ENCODE measurements at places on chromosomes 7 and 10. TPM values are rescaled to one million over a fixed set of nuclear protein-coding genes. Genes with fewer than 3 reads are reported as not detected.

OGDHL gene
- total RNA-seq, result 0.23 TPM

DNA sequence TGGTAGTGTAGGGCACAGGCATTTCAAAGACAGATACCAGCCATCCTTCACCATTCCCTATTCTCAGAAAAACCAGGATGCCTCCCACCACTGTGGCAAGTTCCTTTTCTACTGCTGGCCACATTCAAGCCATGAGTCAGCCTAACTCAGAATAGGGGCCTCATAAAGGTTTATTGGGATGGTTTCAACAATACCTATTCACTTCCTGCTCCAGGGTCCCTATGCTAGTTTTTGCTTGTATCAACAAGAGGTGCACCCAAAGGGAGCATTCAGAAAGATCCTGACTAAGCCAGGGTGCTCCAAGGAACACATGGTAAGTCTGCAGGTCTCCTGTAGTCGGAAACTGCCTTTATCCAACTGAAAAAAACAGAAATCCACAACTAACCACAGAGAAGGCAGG is 76.9 kb upstream of the EGR2 start:
- no peak for DNase-seq

DNA sequence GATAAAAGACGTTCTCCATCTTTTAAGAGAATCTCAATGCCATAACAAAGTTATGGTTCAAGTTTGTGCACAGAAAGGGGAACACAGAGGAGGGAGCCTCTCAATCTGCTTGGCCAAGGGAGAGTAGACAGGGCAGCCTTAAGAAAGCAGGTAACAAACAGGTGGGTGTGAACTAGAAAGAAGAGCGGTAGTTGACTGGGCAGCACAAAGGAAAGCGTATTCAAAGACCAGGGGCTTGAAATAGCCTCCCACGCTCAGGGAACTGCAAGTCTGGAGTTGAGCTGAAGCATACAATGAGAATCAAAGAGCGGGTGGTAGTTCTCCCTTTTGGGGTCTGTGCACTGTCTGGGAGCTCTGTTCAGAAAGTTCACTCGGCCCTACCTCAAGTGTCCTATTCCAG is 18.9 kb upstream of the MACC1 start:
- DNase-seq, result no peak

- peak; percentile 67 for DNase-seq
Measured at GRCh38 chr10:73956476-73957359, 41.2 kb upstream of the VCL start.

DNA sequence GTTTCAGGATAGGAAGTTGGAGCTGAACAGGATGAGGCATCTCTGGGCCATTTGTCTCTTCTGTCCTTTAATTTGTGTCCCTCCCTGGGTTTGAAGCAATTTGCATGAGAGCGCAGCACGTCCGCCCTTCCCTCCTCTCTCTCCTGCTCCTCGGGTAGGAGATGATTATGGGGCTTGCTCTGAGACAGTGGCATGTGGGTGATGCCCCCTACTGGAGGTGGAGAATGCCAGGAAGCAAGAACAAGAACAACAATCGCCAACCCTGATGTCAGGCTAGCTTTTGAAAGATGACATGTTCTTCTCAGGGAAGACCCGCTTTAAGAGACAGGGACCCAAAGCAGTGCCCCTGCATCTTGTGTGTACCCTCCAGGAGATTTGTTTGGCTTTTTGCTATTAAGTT is 63.9 kb upstream of the LOXL4 start:
- peak; percentile 65 for DNase-seq

PLXDC2 gene
- not detected for total RNA-seq

DNA sequence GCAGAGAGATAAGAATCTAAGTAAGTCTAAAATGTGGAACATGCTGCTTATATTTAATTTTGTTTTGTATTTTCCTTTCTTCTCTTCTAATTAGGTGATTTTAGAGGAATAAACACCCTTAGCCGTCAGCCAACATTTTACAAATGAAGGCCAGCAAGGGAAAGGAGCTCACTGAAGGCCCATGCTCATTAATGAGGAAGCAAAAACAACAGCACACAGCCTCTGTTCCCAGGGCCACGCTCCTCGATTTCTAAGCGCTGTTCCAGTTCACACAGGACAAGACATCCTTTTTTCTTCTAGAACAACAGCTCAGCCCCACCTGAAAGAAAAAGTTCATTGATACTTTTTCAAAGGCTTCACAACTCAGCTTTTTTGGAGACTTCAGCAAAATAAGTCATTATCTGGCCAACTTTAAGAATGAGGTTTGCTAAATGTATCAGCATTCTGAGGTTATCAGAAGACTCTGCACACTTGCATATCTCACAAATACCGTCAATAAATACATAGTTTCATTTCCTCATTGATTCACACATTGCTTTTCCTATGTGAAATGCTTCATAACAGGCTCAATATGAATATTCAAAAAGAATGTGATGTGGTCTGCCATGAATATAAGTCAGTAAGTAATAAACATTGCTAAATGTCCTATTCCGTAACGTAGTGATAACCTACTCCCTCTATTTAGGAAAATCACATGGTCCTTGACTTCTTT is 34.8 kb upstream of the SFMBT2 start:
- DNase-seq, result peak; percentile 19

DNA sequence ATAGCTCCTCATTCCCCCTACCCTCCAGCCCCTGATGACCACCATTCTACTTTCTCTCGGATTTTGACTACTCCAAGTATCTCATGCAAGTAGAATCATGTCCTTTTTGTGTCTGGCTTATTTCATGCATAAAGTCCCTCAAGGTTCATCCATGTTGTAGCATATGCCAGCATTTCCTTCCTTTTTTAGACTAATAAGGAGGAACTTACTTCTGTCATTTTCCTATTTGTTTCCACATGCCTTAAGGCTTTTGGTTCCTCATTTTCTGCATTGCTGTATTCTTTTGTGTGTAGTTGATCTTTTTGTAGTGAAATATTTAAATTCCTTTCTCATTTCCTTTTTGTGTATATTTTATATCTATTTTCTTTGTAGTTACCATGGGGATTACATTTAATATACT is 376.9 kb downstream of the CALN1 start:
- DNase-seq, result no peak

- DNase-seq, result peak; percentile 69
Measured at GRCh38 chr10:11255796-11256444, 238.2 kb downstream of the CELF2 start.

MNX1 gene
- total RNA-seq, result 5.7 TPM

DNA sequence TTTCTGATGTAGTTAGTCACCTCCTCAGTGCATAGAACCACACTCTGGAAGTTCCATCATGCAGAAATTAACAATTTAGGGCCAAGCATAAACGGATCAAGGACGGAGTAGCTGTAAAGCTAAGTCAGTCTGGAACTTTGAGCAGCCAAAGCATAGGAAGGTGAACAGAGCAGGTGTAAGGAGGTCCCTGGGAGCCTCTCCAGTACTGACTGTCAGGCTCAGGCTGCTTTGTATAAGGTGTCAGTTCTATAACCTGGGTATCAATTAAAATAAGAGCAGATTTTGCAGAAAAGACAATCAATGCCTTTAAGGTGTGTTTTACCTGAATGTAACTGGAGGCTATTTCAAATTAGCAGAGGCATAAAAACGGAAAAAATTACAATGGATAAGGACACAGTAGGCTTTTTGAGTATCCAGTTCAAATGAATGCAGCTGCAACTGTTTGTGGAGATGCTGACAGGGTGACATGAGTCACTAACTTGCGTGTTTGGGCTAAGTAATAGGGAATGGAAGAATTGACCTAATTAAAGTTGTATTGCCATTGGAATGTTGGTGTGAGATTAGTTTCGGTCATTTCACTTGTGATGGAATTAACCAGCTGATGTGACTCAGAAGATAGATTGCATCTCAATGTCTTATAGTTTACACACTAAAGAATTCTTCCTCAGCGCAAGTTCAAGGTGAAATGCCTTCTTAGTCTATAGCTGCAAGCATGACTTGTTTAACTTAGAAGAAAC is 417.9 kb upstream of the CNTNAP2 start:
- DNase-seq, result no peak

DNA sequence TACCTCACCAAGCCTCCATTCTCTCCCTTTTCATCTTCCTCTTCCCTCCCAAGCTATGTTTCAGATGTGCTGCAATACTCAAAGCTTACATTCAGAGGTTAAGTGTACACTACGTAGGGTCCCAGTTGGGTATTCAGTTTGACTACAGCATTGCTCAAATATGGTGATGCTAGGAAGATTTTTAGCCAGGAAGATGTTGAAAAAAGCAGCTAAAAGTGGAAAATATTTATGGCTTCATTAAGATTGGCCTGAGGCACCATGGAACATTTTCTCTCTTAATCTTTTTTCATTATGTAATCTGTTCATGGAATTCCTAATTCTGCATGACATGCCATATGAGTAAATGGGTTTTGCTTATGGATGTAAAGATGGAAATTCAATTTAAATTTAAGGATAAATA is 72.0 kb upstream of the ABCB5 start:
- no peak for DNase-seq

ARHGAP22 gene
- total RNA-seq, result 0.41 TPM

SUGCT gene
- not detected for total RNA-seq

GRCh38 chr10:88392222-88392621 is 190.9 kb downstream of the RNLS start:
- DNase-seq, result peak; percentile 80

- no peak for DNase-seq
Measured at GRCh38 chr10:128843972-128844371, 623.1 kb upstream of the MGMT start.

- DNase-seq, result no peak
Measured at GRCh38 chr10:51109801-51110533, 35.7 kb downstream of the PRKG1 start.

GRCh38 chr7:157788573-157788972 is 451.8 kb downstream of the DNAJB6 start:
- no peak for DNase-seq

DNA sequence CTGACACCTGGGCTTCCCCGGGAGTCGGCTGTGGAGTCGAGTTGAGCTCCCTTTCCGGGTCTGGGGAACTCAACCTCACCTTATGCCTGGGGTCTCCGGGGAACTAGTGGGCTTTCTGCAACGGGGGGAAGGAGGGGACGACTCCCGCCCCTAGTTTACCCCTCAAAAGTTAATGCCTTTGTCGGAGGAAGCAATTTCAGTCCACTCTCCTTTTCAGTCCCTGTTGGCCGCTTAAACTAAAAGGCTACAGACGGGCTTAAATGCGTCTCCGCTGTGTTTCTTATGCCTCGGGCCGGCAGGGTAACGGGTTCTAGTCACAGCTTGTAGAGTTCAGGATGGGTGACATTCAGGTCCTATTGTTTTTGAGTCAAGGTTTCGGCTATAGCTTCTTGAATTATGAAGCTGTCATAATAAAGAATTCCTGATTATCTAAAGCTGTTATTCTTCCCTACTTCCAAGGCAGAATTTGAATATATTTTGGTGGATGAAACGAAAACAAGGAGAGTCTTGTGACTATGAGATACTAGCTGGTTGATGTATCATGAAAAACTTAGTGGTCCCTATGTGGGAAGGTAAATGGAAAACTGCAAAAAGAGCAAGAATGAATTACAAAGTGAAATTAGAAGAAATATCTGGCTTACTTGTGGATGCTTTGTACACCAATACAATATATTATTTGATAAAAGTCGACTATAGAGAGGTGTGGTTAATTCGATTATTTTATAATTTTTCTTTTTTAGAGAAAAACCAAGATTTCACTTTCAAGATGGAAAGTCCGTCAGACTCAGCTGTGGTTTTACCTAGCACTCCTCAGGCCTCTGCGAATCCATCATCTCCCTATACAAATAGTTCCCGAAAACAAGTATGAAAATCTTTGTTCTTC is 495 bp downstream of the SFR1 start:
- DNase-seq, result peak; percentile 59

DNA sequence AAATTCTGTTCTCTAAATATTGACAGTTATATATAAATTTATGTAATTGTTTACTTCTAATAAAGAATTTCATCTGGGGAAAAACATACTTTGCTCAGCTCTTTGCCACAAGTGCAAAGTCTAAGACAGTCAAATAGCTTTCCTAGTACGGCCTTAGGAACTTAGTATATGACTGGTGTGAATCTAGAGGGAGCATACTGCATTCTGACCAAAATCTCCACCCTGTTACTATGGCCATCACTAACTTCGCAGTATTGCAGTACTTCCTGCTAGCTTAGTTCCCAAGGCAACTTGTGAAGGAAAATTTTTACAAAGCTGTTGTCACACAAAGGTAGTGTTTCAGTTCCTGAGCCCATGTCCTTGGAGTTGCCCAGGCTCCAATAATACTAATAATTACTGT is 181.5 kb downstream of the CFTR start:
- no peak for DNase-seq

DNA sequence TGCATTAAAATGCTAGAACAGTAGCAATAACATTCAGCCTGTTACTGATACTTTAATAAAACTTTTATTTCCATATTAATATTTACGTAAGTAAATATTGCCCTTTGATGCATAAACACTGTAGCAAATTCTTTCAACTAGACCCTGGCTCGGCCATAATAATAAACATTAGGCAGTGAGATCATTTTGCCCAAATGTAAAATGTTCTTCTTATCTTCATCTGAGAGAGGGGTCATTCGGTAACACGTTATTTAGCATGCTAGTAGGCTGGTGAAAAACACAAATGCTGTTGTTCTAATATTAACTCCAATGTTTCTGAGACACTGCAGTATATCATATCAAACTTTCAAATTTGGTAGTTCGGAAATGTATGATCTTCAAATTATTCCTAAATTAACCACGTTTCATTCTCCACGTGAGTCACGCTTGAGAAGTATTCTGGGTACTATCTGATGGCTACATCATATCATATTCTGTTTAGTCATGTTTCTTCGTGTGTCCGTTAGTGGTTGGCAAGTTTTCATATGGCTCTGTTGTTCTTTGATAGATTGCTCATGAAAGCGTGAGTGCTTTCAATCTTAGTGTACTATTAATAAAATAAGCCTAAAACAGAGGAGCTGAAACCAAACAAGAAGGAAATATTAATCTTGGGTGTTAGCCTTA is 145.8 kb downstream of the NSUN6 start:
- DNase-seq, result no peak

GRCh38 chr7:29019896-29020295 is 61.8 kb upstream of the TRIL start:
- no peak for DNase-seq

DNA sequence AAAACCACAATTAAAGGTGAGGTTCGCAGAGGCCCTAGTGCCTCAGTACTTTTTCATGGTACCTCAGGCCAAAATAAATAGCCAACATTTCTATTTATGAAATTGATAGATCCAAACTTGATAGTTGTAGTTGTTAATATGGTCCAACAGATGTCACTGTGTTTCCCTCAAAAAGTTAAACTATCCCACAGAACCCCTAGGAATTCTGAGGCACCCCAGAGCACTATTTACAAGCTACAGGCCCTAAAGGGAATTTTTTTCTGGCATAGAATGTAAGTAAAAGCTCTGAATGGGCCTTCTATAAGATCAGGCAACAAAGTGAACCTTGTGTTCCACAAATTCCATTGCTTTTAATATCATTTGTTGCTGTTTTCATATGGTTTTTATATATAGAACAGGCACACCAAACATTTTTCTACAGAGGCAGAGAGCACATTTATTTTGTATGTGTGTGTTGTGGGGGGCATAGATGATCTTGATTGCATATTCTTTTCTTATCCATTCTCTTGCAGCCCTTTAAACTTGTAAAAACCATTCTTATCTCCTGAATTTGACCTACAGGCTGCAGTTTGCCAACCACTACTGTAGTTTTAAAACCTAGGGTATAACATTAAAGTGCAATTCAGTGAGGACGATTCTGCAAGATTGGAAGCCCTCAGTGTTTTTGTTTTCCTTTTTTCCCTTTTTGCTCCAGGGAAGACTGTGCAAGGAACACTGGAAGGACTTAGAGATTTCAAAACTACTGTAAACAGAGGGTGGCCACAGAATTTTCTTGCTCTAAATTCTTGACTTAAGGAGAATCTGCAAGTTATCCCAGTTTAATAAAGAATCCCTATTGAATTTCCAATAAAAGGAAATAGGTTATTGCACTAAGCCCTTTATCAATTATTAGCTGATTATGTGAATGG is 3.5 kb upstream of the ARL4A start:
- DNase-seq, result no peak

POM121L12 gene
- total RNA-seq, result not detected

All from OCI-LY7 (cell line).